Urothelium cell line (cell line): ENCODE measurements at places on chromosomes 4 and X.

GRCh38 chr4:155539746-155540145 is 126.9 kb upstream of the GUCY1A1 start:
- DNase-seq: no peak

DNA sequence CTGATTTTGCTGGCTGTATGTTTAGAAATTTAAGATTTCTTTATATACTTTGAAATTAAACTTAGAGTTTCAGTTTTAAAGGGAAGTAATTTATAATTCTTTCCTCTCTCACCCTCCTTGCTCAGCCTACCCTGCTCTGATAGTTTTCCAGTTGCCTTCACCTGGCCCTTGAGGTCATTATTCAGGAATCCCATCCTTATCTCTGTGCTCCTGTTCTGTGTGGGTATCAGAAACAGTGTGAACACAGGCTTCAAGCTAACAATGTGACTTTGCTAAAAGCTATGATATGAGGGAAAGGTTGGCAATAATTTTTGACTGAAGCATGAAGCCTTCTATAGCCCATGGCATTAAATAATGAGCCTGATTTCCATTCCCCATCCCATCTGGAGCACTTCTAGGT is 128.1 kb downstream of the MID1 start:
- DNase-seq: no peak

- DNase-seq: no peak
Measured at GRCh38 chr4:5912614-5913019, 19.7 kb upstream of the CRMP1 start.

DNA sequence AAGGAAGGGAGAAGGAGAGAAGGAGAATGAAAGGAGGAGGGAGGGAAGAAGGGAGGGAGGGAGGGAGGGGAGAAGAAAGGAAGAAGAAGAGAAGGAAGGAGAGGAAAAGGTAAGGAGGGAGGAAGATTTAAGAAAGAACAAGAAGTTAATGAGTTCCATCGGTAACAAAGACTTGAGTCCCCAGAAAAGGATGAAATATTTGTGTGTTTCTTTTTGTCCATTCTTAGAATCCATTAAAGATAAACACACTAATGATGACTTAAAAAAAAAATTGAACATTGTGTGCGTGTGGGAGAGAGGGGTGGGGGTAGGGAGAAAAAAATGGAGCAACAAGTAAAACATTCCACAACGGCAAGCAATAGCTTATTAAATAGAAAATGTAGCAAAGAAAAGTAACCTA is 131.4 kb downstream of the THOC2 start:
- DNase-seq: no peak

GRCh38 chr4:48939785-48940184 is 33.2 kb upstream of the OCIAD2 start:
- DNase-seq: peak; percentile 89

GRCh38 chrX:43808231-43808630 is 74.0 kb downstream of the MAOB start:
- no peak for DNase-seq

- no peak for DNase-seq
Measured at GRCh38 chr4:84690481-84690880, 107.6 kb downstream of the CDS1 start.

DNA sequence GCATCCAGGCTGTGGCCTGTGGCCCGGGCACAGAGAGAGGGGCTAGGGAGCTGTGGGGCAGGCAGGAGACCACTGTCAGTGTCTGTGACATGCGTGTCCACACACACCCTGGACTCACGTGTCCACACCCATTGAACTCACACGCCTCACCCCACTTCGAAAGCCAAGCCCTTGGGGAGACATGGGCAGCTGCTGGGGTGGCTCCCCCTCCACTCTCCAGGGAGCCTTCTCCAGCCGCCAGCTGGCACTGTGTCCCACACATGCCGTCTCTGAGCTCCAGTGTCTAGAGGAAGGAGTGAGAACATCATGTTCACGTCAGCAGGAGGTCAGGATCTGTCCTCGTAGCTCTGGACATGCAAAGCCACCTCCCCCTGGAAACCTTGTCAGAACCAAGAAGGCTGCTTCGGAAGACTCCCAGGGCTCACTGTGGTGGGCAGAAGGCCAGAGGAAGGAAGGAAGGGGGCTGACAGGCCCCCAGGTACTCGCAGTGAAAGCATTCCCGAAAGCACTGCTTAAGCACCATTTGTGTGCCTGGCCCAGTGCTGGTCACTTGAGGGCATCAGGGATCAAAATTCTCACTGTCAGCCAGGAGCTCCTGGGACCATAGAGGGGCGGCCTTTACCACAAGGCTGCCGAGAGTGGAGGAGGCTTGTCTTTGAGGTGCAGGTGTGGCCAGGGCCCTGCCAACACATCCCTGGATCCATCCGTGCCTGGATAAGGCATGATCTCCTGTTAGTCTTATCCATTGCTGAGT is 61.4 kb downstream of the HTRA3 start:
- no peak for DNase-seq

GRCh38 chrX:139008185-139008584 is 296.7 kb upstream of the FGF13 start:
- DNase-seq: no peak

GRCh38 chrX:30690330-30690729 is 37.1 kb downstream of the GK start:
- DNase-seq: no peak

DNA sequence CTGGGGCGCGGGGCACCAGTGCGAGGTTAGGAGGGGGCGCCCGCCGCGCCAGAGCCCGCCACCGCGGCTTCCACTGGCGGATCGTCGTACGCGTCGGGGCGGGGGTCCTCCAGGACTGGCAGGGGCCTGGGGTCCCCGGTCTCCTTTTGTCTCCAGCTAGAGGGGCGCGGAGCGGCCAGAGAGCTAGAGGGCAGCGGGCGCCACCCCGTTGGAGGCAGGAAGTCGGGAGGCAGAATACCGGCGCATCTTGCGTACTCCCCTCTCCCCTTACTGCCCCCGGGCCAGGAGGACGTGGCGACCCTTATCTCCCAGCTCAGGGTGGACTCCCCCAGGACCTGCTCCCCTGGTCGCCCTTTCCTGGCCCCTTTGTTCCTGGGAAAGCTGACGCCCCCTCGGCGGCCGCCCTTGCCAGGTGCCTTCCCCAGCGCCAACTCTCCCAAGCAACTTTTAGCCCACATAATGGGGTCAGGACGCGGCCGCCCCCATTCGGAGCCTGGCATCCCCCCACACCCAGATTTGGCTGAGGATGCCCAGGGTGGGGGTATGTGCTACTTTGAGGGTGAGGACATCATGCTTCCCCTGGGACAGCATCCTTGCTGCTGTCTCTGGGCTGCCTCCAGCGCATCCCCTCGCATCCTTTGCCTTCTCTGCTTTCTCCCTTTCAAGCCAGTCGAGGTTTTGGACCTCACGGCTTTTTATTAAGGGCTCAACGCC is 933 bp downstream of the CNKSR2 start:
- DNase-seq: no peak

GRCh38 chr4:122823476-122823875 is 3.2 kb upstream of the FGF2 start:
- DNase-seq: no peak

DNA sequence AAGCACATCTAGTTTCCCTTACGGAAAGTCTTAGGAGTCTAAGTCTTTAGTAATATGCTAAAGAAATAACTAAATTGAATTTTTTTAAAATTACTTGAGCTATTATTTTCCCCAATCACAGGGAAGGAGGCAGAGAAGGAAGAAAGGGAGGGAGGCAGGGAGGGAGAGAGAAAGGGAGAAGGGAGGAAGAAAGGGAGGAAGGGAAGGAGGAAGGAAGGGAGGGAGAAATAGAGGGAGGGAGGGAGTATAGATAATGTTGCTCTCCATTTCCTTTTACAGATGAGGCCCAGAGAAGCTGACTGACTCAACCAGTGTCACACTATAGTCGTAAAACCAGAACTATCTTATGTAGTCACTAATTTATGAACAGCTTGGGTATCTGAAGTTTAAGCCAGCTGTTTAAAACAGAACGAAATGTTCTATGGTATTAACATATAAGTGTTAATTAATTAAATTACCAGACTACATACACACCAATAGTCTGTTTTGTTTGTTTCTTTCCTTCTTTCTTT is 14.6 kb downstream of the SH3RF1 start:
- DNase-seq: no peak

- DNase-seq: peak; percentile 10
Measured at GRCh38 chrX:14528629-14529289, 577 bp upstream of the GLRA2 start.

DNA sequence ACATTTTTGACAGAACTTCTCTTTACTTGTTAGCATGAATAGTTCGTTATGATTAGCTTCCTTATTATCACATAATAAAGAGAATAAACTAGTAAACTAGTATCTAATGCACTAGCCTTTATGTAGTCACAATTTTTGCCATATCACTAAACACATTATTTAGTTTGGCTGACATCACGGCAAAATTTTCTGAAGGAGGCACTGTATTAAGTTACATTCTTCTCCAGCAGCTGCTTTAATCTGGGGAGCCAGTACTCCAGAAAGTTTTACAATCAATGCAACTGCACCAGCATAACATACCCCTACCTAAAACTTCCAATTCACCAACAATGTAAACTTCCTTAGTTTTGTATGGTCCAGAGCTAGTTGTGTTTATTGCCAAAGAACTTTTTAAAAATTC is 87.8 kb downstream of the FIP1L1 start:
- DNase-seq: no peak

- no peak for DNase-seq
Measured at GRCh38 chr4:39526765-39527295, 409 bp downstream of the UGDH start.

DNA sequence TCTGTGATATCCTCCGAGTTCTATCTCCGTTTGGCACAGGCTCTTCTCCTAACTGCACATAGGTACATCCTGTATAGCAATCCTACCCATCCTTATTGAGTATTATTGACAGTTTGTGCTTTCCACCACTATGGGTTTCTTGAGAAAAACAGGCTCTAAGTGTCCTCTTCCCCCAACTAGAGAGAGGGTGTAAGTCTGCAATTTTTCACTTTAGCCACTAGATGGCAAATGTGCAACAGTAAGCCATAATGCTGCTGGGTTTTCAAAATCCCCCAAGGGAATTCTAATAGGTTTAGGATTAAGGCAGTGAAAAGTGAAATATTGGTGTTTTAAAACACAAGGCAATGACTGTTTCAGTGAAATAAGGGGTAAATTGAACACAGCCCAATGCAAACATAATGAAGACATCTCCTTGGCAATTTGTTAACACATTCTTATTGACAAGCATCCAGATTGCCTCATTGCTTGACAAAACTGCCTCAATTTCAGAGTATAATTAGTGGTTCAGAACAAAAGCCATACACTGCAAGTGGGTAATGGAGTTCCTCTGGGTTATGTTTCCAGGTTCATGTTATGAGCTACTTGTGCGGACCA is 239.0 kb upstream of the HTR2C start:
- DNase-seq: peak; percentile 6

GRCh38 chr4:53695540-53696463 is 104.5 kb upstream of the LNX1 start:
- no peak for DNase-seq

DNA sequence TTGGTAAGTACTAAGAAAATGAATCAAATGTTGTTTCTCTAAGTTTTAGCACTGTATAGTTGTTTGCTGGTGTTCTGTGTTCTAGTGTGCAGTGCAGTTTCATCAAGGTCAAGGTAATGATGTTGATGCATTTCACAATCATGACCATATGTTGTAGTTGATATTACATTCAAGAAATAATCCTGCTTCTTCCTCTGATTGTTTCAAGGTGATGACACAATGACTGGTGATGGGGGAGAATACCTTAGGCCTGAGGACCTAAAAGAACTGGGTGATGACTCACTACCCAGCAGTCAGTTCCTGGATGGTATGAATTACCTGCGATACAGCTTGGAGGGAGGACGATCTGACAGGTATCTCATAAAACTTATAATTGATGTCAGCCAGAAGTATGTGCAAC is 261.6 kb downstream of the ANK2 start:
- DNase-seq: no peak

GRCh38 chr4:165208221-165208652 is 876 bp downstream of the KLHL2 start:
- DNase-seq: no peak

GRCh38 chr4:4662230-4662629 is 120.4 kb upstream of the STX18 start:
- no peak for DNase-seq

- DNase-seq: no peak
Measured at GRCh38 chr4:182717788-182718583, 199.2 kb downstream of the DCTD start.
